ENCODE measurements at places on chromosomes 3 and 15.
A peak's percentile ranks its signal among the peaks of the same experiment; 100 is the strongest.

DNA sequence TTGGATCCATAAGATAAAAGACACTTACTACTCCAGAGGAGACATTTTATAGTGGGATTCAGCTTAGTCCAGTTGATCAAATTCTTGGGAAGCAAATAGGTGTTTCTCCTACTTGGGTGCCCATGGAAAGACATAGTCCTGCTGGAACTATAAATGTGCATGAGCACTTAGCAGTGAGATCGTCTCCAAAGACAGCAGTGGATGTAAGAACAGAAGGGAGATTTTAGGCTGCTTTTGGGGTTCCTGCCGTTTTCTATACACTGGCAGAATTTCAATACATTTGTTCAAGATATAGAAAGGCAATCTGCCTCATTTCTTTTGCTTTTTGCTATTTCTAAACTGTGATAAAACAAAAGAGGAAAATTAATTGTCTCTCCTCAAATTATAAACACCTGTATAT, 234.0 kb downstream of the ADAMTSL3 start:
- DNase-seq: no peak

- no peak for DNase-seq
Observed at GRCh38 chr3:16583551-16583950, 21.7 kb downstream of the DAZL start.

DNA sequence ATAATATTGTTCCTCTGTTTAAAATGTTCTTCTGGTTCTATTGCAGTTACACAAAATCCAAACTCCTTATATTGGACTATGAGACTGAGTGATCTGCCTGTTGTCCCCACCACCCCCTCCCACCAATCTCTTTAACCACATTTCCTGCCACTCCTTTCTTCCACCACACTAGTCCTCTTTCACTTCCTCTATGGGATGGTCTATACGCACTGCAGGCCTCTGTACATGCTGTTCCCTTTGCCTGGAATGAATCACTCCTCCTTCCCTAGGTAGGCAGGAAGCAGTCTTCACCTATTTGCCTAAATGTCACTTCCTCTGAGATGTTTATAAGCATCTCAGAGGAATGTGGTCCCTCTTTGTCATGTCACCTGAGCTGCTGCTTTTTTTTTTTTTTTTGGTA, 4.0 kb downstream of the MAP2K1 start:
- DNase-seq: peak; percentile 15

DNA sequence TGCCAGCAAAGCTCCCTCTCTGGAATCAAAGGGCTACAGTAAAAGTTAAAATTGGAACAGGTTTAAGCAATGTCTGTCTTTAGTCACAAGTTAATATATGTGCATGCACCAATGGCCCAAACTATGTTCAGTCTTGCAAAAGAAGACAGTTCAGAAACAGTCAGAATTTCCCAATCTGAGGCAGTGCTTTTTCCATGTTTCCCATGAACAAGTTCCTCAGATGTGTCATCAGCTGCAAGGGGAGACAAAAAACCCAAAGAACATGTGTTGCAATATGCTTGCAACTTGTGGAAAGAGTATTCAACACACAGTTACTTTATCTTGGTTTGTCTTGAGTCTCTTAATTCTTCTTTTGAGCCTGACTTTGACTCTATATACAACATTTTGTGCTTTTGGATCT, 148.4 kb downstream of the USP13 start:
- peak; percentile 98 for DNase-seq

Measured in fibroblast of villous mesenchyme (primary cell).